Thoracic aorta (tissue), 2 donors: ENCODE measurements at places on chromosomes 2 and 18.

- DNase-seq = no peak
Measured at GRCh38 chr2:156326526-156327095, 5.9 kb downstream of the NR4A2 start.

DNA sequence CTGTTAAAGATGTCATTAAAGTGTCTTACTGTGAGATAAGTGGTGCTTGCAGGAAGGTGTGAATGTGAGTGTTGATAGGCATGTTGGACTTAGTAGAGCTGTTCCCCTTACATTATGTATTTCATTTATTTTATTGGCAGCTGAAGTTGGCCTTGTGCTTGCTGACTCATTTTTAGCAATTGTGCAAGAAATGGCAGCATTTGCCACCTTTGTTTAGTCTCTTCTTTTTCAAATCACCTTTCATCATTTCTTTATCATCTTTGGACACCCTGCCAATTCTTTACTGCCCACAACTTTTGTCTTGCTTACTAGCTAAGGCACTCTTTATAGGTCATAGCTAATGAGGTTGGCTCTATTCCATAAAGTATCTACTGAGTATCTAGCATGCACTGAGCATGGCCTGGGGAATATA, 130.3 kb upstream of the LYPD6 start:
- DNase-seq = no peak

DNA sequence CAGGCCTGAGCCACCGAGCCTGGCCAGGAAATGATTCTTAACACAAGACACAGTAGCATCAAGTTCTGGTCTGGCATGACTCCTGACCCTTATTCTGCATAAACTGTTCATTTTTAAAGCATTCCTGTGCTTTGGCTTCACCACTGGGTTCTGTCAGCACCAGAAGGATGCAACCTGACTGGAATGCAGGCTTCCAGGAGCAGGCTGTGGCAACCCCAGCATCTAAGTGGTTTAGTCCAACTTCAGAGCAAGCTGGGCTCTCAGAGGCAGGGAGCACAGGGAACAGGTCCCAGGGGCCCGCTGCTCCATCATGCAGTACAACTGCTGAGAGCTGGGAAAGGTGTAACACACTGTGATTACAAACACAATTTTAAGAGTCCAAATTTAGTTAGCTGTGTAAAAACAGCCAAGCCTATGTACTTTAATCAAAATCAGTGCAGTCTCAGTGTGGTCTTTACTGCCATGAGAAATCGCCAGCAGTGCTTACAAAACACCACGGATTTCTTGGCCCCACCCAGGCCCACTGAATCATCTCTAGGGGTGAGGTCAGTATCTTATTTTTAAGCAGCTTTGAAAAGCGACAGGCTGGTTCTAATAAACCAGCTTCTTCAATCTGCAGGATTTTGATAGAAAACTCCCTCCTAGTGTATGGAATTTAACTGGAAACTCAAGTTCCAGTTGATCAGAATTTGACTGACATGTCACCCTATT, 44.4 kb upstream of the TMEM182 start:
- DNase-seq = no peak

GRCh38 chr2:175855236-175855635, 146.8 kb downstream of the LNPK start:
- DNase-seq = no peak

DNA sequence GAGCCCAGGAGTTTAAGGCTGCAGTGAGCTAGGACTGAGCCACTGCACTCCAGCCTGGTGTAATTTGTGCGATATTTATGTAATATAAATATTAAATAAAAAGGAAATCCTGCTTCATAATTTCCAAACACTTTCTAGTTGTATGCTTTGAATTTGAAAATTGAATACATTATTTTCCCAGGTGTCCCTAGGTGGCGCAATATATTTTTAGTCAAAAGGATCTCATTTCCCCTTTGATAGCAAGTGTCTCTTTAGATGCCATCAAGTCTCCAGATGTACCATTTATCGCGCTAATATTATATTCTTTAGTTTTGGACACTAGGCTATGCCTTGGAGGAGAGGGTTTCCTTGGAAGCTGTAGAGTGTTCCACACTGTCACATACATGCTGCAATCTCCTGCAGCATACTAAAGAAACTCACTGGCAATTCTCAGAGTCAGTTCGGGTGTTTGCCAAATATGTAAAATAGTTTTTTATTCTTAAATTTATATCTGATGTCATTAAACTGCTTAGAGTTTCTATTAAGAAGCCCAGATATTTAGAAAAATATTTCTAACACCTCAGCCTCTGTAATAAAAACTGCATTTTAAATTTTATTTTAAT, 5.6 kb upstream of the WDR7 start:
- no peak for DNase-seq

DNA sequence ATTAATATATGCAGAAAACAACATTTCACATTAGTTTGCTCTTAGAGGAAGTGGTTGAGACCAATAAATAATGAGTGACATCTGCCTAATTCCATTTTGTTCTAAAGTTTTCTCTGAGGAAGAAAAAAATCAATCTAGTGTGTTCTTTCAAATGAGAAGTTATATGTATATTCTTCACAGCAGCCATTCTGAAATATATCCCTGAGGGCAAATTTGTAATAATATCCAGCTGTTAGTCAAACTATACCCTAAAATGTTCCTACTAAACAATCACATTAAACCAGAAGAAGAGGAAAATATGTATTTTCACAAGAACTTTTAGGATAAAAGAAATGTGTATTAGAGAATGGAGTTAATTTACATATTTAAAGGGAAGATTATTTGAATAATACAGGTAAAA, 375.1 kb upstream of the CDH19 start:
- no peak for DNase-seq

DNA sequence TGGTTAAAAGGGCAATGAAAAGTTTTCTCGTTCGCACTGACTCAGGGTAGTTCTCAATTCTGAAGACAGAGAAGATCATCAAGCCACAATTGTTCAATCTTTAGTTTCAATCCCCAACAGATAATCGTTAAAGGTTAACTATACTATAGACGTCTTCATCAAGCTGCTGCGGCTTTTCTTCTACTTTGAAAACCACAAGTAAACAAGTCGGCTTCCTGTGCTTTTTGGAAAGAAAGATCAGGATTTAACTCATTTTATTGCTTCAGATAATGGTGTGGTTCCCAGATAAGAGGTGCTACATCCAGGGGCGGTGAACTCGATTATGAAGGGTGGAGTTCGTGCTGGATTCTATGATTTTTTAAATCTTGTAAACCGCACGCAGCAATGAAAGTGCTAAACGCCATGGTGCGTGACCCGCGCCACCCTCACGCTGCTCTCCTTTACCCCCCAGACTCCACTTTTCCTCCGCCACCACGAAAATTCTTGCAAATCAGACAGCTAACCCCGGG, 545 bp upstream of the CDCA7 start:
- no peak for DNase-seq

- DNase-seq = no peak
Measured at GRCh38 chr2:13504808-13505207, 788.1 kb downstream of the TRIB2 start.

- no peak for DNase-seq
Measured at GRCh38 chr2:151334082-151334815, 23.1 kb upstream of the TNFAIP6 start.

DNA sequence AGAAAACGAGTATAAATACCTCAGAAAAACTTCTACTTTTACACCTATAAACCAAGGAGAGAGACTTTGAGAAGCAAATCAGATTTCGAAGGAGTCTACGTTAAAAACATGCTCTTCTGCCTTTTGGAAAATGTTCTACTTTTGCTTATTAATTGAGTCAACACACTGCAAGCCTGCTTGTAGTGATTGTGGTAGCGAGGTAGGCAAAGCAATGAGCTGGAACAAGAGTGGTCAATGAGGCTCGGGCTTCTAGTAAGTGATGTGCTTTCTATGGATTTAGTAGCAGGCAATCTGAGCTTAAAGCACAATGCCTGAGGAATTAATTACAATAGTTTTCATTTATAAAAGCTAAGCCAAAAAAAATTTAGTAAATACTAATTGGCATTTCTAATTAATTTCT, 103.4 kb upstream of the TFCP2L1 start:
- no peak for DNase-seq

DNA sequence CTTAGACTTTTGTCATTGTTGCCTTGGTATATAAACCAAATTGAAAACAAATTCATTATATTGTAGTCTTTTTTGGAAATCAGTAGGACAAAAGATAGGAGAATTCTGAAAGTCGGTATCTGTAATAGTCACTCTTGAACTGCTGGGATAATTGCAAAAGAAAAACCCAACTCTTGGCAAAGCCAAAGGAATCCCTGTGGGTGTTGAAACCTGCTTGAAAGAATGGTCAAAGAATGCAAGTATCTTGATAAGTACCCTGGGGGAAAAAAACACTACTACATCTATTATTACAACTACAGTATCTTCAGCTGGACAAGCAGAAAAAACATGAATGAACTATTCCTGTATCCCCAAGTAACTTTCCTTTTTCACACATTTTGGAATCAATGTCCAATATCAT, 7.3 kb upstream of the FAM237A start:
- no peak for DNase-seq

DNA sequence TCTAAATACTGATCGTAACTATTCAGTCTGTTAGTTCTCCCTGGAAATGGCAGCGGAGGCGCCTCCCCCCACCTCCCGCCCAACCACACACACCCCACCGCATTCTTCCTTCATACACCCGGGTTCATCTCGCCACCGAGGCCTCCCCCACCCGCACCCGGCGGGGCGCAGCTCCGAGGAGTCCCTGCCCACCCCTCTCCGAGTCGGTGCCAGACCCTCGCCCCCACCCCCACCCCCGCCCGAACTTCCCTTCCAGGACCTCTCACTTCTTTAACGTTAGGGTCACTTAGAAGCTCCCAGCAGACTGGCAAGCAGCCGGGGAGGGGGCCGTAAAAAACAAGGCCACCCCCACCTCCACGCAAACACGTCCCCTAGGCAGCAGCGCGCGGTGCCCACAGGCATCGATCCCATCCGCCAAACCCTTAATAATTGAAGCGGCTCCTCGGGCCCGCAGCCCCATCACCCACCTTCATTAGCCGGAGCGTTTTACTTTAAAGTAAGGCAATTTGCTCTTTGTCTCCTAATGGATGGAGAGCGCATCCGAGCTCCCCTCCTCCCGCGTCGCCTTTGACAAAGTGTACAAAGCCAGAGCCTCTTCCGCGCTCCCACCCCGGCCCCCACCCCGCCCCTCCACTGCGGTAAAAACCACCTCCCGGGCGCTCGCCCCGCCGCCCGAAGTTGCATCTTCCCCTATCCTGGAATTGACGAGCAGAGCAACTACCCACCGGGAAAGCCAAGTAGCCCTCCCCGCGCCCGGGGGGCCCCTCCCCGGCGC, 624 bp downstream of the ZNF516 start:
- DNase-seq = no peak

DNA sequence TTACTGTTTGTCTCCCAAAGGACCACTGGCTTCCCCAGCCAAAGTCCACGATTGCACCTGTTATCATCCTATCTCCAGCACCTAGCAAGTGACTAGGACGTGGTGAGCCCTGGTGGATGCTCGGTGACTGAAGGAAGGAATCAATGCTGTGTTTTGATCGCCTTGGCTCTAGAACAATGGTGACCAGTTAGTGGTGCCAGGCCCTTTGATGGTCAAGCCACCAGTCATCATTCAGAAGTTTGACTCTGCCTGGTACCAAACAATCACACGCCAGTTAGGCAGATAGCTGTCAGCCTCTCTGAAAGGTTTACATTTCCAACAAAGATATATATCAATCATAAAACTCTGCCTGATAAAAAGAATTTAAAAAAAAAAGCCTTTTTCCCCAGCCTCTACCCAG, 244.1 kb downstream of the SH3BP4 start:
- DNase-seq = no peak

DNA sequence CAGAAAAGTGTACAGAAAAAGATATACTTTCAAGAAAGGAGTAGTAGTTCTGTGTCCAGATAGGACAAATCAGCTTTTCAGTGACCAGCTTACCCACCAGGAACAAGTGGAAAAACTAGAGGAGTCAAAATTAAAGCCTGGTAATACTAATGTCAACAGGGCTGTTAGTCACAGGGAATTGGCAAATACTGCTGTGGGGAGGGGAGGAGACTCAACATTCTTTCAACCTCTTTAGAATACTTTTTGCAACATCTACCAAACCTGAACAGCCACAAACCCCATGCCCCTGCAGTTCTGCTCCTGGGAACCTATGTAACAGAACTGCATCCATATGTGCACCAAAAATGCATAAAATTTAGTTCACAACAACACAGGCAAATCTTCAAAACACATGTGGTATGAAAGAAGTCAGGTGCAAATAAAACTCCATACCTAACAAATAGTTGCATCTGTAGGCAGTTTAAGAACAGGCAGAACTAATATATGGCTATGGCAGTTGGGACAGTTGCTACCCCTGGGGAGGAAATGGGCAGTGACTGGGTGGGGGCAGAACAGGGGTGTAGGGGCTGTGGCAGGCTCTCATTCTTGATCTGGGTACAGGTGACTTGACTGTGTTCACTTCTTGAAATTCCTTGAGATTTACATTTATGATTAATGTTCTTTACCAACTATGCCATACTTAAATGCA, 9.7 kb downstream of the CMPK2 start:
- DNase-seq = no peak

DNA sequence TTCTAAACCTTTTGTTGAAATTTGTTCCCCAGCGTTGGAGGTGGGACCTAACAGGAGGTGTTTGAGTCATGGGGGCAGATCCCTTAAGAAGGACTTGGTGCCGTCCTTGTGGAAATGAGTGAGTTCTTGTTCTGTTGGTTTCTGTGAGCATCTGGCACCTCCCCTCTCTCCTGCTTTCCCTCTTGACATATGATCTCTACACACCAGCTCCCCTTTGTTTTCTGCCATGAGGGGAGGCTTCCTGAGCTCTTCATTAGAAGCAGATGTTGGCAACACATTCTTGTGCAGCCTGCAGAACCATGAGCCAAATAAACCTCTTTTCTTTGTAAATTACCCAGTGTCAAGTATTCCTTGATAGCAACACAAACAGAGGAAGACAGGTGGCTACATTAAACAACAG, 23.8 kb downstream of the NABP1 start:
- DNase-seq = no peak

- DNase-seq = no peak
Measured at GRCh38 chr2:111117598-111118480, 2.9 kb upstream of the BCL2L11 start.

- no peak for DNase-seq
Measured at GRCh38 chr2:43174368-43174916, 52.0 kb downstream of the ZFP36L2 start.

DNA sequence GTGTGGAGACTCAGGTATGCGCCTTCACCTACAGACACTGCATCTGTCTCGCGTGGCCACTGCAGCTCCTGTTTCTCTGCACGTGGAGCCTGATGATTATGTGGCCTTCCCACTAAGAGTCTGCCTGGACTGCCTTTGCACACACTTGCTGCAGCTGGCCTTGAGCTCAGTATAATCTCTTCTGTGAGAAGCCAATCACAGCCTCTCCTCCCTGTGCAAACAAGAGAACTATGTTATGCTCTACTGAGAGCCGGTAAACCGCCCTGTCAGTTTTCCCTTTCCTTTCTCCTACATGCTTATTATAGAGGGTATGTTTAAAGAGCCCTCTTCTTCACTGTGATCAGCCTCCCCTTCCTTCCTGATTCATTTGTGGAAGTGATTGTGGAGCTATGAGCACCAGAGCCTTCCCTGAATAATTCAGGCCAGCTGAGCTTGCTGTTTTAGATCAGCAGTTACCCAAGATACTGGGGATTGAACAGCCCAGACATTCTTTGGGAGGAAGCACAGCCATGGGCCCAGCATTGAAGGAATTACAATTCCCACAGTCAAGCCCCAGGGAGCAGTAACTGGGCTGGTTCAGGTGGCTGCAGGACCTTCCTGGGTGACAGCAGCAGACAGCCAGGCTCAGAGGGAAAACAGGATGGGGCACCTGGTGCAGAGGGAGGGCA, 3.7 kb upstream of the TGFA start:
- no peak for DNase-seq
